Ascending aorta (tissue), 2 donors: ENCODE measurements at places on chromosomes 4 and X.

DNA sequence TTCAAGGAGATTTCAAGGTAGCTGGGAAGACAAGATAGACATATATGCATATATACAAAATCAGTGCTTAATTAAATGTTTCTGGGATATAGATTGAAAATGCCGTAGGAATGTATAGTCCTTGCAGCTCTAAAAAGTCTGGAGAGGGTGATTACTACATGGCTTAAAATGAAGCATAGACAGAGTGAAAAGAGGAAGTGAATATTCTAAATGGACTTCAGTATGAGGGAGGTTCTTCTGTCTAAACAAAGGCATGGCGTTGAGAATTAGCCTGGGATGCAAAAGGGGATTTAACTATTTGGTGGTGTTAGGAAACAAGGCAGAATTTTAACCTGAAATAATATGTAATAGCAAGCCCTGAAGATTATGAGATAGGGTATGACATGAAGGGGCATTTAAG is 141.5 kb upstream of the FRMPD4 start:
- DNase-seq: no peak

DNA sequence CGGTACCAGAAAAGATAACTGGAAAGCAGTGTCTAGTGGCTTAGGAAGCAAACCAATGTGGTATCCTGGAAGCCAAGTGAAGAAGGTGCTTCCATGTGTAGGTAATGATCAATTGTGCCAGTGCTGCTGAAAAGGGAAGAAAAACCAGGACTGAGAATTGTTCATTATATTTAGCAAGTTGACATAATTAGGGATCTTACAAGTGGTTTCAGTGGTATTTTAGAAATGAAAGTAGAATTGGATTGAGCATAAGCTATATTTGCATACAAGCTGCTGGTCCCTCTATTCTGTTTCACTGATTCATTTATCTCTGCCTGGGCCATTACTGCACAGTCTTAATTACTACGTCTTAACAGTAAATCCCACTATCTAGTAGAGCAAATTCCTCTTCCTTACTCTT is 32.3 kb downstream of the PRDM8 start:
- DNase-seq: no peak

DNA sequence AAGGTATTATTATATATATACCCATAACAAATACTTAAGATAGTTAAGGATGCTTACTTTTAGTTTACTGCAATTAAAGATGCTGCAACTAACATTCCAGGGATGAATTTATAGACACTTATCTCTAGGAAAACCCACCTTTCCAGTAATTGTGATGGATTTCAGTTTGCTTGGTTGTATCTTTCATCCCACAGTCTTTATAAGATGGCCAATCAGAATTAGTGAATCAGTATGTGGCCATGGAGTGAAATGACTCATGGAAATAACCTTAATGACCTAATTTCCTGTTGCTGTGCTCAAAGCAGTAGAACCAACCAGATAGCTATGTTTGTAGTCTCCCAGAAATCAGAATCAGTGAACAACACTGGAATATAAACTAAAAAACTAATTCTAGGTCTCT is 26.4 kb downstream of the MOSPD2 start:
- DNase-seq: no peak

- no peak for DNase-seq
These were observed 92.4 kb downstream of the FHDC1 start for GRCh38 chr4:153028535-153028934.

- no peak for DNase-seq
These were observed 53.9 kb downstream of the HMX1 start for GRCh38 chr4:8817813-8818062.

DNA sequence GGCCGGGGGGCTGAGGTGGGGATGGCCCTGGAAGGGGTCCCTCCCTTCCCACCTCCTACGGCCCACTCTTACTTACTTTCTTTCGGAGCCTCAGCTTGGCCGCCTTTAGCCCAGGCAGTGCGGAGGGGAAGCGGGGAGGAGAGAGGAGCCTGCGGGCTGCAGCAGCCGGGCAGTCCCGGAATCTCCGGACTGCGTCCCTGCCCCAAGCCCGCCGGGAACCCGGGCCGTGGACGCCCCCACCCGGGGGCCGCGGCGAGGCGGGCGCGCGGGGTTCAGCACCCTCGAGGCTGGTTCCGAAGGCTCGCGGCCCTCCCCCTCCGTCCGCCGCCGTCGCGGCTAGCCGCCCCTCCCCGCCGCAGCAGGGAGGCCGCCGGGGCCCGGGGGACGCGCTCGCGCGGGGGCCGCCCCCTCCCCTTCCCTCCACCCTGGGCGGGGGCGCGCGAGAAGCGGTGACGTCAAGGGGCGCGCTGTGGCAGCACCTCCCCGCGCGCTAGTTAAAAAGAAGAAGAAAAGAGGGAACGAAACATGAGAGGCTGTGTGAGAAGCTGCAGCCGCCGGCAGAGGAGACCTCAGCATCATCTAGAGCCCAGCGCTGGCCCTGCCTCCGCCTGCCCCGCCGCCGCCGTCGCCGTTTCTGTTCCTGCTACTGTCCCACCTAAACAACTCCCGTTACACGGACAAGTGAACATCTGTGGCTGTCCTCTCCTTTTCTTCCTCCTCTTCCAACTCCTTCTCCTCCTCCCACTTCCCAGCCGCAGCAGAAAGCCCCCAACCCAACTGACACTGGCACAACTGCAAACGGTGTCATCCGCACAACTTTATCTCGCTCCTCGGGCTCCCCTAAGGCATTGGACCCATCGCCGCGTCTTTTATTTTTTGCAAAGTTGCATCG is at the start of gene HHIP:
Gene HHIP, plus strand, starts transcription at position 526 of the 892 bp plus-strand sequence. CDS start 520 bp downstream, outside the sequence.
- DNase-seq: no peak

DNA sequence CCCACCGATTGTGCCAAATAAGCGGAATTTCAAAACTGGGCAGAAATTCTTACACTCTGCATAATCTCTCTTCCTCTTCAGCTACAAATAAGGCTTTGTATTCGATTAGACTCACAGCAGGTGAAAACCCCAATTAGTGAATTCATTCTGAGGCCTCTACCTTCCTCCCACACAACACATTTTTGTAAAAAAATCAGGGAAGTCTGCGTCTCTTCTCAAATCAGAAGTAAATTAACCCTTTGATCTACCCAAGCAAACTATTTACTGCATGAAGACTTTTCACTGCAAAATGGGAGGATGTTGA is 200.6 kb upstream of the FTHL17 start:
- no peak for DNase-seq

DNA sequence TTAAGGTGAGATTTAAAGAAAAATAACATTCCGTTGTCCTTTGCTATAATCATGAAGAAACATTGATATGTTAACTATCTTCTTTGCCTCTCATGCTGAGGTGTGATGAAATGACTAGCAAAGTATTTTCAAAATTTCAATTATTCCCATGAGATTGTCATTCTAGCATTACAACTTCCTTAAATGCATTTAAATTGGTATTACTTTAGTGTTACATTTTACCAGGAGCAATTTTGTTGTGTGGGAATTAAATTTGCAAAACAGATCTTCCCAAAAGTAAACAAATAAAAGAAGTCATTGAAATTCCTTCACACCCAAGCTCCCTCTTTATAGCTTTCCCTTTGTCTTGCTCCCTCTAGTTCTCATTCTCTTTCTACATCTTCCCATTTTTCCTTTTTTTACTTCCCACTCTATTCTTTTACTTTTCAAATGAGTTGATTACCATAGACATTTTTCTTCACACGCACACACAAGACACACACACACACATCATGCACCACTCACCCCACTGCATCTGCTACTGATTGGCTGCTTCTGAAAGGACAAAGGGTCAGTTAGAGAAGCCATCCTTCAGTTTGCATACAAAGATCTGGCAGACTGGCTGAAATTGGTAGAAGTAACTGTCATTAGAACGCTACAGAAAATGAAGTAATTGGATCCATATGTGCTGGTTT is 10.0 kb upstream of the APELA start:
- DNase-seq: no peak

DNA sequence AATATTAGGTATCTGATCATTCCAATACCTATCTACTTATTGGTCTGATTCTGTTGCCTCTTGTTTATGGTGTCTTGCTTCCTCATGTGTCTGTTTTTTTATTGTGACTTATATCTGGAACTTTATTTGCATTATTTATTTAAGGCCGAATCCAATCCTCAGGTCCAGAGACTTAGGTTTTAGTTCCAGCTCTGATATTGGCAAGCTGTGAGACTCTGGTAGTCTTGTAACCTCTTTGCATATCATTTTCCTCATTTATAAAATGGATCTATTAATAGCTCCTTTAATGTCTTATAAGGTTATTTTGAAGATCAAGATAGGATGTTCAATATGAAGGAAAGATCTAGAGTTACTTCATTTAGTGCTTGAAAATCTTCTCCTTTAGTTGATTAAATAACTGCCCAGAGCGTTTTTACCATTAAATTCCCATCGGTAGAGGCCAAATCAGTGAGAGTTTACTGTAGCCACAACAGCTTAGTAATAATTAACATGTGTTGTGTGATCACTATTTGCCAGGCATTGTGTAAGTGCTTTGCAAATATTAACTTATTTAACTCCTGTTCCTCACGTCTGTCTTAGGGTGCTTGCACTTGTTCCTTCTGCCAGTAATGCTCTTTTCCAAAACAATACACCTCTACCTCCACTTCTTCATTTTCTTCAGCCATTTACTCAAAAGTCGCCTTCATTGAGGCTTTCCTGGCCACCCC is 82.2 kb downstream of the CC2D2A start:
- no peak for DNase-seq

- no peak for DNase-seq
These were observed 239.7 kb upstream of the FAM241A start for GRCh38 chr4:111905511-111905910.

GRCh38 chr4:152202415-152202814 is 333.5 kb downstream of the FBXW7 start:
- DNase-seq: no peak

DNA sequence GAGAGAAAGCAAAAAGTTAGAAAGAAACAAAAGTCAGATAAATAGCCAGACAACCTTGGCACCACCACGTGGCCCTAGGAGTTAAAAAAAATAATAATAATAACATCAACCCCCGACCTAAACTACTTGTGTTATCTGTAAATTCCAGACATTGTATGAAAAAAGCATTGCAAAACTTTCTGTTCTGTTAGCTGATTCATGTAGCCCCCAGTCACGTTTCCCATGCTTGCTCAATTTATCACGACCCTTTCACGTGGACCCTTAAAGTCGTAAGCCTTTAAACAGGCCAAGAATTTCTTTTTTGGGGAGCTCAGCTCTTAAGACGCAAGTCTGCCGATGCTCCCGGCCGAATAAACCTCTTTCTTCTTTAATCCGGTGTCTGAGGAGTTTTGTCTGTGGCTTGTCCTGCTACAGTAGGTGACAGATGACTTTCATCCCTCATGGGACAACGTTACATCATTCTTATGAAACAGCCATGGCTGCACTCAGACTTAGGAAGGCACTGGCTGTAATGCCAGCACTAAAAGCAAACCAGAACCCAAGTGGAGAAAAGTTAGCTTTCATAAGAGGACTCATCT is 520 bp downstream of the ACOX3 start:
- no peak for DNase-seq

- no peak for DNase-seq
These were observed 7.7 kb downstream of the FANCB start for GRCh38 chrX:14865201-14865600.

DNA sequence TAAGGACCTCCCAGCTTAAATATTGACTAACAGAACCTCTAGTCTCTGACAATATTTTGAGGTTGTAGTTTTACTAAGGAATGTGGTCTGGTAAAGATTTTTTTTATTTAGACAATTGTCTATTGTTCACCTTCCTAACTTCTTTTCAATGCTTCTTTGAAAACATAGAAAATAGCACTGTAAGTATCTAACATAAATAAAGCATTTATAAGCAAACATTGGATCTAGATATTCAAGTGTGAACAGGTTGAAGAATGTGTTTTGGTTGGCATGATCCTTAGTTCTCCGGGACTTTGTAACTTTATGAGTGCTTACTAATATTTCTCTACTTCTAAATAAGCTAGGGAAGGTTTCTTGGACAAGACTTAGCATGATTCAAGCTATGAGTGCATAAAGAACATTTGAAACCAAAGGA is 285.4 kb upstream of the ARSJ start:
- DNase-seq: no peak

- DNase-seq: no peak
These were observed 72.5 kb upstream of the GRXCR1 start for GRCh38 chr4:42819863-42820514.

DNA sequence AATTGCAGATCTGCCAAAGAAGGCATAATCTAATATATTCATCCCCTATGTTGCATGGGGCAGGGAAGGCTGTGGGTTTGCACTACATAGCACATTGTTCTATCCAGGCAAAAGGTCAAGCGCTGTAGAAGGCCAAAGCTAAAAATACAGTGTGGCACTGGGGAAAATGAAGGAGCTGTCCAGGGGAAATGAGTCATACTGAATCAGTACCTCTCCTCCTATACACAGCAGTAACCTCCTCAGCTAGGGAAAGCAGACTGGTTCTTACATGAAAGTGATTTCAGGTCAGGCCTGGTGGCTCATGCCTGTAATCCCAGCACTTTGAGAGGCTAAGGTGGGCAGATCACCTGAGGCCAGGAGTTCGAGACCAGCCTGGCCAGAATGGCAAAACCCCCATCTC is 31.0 kb upstream of the SLC25A4 start:
- DNase-seq: no peak

DNA sequence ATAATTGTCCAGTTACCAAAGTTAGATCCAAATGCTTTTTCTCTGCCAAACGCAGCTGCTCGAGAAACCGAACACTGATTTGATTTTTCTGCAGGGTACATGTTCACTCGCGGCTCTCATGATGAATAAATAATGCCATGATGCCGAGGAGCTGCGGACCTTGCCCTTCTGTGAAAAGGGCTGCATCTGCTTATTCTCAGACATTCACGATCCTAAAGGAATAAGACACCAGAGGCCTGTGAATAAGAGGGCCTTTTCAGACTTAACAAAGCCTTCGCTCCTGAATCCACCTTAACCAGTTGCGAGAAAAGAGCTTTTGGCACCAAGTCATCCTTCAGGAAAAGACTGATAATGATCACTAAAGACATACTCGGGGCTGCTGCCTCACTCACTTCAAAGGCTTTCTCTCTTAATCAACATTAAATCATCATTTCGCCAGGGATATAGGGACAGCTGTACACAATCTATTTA is 147.5 kb downstream of the FBXO8 start:
- no peak for DNase-seq

DNA sequence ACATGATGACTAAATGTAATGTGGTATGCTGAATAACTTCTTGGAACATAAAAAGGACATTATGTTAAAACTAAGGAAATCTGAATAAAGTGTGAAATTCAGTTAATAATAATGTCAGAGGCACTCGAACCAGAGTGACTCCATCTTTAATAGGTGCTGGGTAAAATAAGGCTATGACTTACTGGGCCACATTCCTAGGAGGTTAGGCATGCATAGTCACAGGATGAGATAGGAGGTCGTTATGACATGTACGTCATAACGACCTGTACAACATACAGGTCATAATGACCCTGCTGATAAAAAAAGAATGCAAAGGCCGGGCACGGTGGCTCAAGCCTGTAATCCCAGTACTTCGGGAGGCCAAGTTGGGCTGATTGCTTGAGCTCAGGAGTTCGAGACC is 28.9 kb upstream of the OPHN1 start:
- no peak for DNase-seq

- DNase-seq: no peak
These were observed 152.0 kb downstream of the RASL11B start for GRCh38 chr4:53013873-53014775.

- no peak for DNase-seq
These were observed 172.1 kb downstream of the OPHN1 start for GRCh38 chrX:68261060-68261672.
